H54 (cell line): ENCODE measurements at places on chromosomes 3 and 15.

GRCh38 chr3:132464066-132464465 lies 46.8 kb downstream of the DNAJC13 start:
- DNase-seq, result no peak

- DNase-seq, result no peak
Measured at GRCh38 chr15:69499521-69500211, 47.0 kb downstream of the RPLP1 start.

DNA sequence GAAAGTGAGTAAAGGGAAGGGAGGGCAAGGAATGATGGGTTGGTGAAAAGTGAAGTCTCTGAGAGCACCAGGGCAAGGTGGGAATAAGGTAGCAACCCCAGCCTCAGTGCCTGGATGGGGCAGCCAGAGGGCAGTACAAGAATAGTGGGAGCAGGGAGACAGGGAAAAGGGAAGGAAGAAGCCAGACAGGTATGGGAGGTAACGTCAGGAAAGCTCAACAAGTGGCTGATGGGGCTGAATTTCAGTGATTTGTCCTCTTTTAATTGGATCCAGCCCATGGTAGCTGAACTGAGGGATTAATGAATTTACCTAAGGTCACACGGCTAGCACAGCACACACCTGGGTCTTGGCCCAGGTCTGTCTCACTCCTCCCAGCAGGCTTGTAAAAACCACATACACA lies 12.6 kb downstream of the RORA start:
- DNase-seq, result no peak

DNA sequence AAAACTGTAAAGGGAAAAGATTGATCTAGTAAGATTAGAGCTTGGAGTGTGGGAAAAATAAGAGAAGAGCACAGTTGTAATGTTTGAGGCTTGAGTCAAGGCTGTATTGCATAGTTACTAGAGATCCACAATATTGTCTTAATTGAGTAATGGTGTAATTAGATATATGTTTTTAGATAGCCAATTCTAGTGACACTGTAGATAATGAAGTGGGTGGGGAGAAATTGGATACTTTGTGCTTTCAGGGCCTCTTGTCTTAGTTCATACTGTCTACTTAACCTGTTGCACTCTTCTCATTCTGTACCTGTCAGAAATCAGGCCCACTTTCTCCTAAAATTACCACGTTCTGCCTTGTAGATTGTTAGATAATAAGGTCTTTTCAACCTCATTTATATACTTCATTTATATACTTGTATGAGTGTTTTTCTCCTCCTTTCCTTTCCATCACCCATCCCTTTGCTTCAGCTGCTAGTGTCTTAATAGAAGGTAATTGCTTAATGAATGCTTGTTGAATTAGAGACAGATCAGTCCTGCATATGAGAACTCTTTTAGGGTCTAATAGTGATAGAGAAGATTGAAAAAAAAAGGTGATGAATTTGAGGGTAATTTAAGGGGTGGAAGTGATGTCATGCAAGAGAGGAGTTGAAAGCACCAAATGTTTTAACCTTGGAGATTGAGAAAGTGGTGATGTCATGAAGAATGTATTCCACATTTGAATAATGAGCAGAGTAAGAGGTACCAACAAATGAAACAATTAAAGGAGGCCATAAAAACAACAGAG lies 32.0 kb downstream of the PIK3CA start:
- no peak for DNase-seq

DNA sequence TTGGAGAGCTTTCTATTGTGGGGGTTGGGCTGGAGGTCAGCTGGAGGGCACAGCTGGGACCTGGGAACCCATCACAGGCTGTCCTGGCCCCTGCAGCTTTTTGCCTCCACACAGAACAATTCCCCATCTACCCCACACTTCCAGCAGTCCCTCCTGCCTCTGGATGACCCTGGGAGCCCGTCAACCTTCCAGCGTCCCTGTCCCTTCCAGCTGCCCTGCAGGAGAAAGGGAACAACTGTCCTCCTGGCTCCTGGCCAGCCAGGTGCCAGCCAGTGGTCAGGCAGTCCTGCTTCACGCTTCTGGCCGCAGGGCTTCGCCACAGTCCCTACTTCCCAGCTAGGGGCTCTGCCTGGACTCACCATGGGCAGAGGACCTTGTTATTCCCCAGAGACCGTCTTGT lies 27.2 kb downstream of the LINGO1 start:
- DNase-seq, result no peak

DNA sequence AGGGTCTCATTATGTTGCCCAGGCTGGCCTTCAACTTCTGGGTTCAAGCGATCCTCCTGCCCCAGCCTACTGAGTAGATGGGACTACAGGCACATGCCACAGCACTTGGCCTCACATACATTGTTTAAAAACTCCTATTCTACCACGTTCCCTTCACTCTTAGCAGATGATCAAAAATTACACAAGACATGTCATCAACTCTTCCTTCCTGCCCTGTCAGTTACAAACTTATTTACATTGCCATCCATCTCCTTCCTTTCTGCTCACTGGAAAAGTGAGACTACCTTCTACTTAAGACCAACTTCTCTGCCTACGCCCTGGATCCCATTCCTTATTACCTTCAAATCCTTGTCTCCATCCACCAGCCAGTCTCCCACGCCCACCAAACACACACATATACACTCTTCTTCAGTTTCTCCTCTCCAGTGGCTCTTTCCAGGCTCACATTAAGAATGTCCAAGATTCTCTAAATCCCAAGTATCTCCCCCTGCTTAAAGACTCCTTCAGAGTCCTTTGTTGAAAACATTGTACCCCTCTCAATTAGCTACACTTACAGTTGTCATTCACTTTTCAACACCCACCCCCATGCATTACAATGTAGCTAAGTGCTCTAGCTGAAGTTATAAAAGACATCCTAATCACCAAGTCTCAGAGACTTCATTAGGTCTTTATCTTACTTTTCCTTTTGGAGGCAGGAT lies 4.3 kb downstream of the PEAK1 start:
- DNase-seq, result no peak

DNA sequence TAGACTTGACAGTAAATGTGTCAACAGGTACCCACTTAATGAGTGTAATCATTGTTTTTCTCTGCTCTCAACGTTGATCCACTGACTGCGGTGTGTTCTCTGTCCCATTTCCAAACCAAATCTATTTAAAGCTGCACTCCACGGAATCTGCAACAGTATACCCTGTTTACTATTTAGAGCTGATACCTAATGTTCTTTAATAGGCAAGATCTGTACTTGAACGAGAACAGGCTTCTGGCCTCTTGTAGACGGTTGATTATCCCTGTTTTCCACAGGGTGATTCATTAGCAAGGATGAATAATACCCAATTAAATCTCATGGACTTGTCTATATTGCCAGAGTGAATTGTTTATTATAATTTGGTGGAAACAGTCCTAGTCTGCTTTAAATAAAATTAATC lies 189.9 kb downstream of the LPP start:
- no peak for DNase-seq

DNA sequence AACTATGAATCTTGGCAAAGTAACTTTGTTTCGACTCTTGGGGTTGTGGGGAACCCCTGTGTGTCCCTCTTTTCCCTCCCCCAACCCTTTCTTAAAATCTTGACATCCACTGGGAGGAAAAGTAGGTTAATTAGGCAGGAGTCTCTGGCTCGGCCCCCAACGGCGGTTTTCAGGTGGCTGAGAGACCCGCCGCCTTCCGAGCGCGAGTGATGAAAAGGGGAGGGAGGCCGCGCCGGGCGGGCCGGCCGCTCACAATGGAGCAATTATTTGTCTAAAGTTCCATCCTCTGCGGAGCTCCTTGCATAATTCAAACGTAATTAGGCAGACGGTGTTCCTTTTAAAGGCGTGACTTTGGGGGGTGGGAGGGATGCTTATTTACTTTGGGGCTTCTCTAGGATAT lies 51.7 kb downstream of the ZIC4 start:
- no peak for DNase-seq

DNA sequence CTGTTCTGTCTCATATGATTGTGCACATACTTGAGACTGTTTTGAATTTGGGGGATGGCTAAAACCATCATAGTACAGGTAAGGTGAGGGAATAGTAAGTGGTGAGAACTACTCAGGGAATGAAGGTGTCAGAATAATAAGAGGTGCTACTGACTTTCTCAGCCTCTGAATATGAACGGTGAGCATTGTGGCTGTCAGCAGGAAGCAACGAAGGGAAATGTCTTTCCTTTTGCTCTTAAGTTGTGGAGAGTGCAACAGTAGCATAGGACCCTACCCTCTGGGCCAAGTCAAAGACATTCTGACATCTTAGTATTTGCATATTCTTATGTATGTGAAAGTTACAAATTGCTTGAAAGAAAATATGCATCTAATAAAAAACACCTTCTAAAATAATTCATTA lies 5.1 kb downstream of the CCR5 start:
- no peak for DNase-seq

DNA sequence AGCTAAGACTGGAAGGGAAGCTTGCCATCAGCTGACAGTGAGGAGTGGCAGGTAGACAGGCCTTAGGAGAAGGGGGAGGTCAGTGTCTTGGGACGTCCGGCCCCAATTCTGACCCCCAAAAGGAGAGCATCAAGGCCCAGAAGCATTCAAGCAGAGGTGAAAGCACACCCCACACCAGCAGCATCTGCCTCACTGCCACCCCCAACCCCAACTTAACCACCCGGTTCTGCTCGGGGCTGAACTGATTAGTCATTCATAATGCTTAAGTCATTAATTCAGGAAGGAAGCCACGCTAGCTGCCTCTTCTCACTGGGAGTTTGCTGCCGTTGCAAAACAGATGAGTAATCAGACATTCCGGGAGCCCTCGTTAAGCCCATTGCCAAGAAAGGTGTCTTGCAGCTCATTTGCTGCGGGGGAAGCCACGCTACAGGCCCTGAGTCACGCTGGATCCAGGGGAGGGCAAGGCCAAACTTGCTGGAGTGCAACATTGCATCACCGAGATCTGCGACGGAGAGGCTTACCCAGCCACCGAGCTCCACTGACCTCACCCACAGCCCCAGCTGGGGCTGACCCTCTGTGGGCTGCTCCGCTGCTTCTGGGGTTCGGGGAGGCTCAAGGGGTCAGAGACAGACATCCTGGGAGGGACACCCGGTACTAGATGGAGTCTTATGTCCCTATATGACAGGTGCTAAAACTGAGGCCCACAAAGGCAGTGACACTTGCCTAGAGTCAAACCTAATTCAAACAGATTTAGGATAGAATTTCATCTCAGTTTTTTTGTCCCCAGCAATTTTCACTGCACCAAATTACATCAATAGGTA lies 46.4 kb upstream of the HES1 start:
- peak; percentile 98 for DNase-seq

DNA sequence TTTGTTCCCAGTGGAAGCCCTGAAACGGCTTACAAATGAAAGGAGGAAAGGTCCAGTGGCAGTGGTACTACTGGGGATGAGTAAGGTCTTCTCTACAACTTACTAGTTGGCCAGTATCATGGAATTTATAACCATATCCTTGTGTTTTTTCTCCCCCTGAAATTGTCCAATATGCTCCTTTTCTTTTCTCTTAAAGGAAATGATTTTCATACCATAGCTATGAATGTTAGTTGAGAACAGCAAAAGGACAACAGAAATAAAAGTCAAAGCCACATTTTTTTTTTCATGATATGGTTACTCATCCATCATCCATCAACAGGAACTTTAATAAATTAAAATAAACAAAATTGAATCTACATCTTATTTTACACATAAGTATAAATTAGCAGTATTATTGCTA lies 450.4 kb downstream of the MFSD1 start:
- no peak for DNase-seq

DNA sequence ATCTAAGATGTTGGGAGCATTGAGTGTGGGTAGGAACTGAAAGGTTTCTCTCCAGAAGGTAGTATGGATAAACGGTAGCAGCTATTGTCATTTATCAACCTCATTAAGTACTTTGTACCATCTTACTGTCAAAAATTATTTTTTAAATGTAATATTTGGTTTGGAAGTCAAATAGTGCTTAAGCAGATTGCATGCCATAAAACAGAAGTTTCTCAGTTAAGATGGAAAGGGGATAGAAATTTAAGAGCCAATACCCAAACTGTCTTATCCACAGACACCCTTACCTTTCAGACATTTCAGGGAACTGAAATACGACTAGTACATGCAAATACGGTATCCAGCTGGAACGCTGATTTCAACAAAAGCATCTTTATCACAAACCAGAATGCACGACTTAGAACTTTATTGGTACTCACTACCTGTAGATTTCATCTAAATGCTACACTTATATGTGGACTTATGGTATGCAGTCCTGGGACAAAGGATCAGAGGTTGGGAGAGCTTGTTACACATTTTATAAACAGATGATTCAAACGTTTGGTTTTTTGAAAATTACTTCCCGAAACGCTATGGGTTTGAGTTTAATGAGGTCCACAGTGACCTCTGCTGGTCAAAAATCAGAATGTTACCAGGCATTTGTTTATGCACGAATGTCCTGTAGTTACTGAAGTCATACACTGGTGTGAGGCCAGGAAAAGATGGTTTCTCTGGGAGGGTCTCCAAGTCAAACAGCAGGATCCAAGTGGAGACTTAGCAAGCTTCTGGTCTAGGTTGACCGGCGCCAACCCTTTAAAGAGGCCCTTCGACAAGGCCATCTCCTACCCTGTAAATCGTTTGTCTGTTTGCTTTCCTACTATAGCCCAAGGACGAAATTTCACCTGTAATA lies 45.7 kb upstream of the DUT start:
- peak; percentile 12 for DNase-seq

GRCh38 chr3:161069511-161070251 lies 35.5 kb downstream of the B3GALNT1 start:
- peak; percentile 43 for DNase-seq

GRCh38 chr3:22937536-22937935 lies 265.6 kb upstream of the UBE2E2 start:
- DNase-seq, result no peak

- no peak for DNase-seq
Measured at GRCh38 chr3:153290268-153291015, 128.4 kb downstream of the RAP2B start.

- peak; percentile 47 for DNase-seq
Measured at GRCh38 chr3:58528629-58529028, 8.4 kb downstream of the ACOX2 start.

GRCh38 chr15:87573534-87573933 lies 683.0 kb downstream of the NTRK3 start:
- no peak for DNase-seq

- DNase-seq, result no peak
Measured at GRCh38 chr15:66252685-66253417, 699 bp downstream of the MEGF11 start.
